Mucosa of descending colon (tissue), 3 donors: ENCODE measurements at places on chromosomes 16 and 17. TPM values are rescaled to one million over a fixed set of nuclear protein-coding genes. Genes with fewer than 3 reads are reported as not detected.

The DYNLRB2 gene
- total RNA-seq = not detected

The KRT39 gene
- 0.52 TPM for total RNA-seq

The SYCE1L gene
- 6.3 TPM for total RNA-seq

The CLEC19A gene
- not detected for total RNA-seq

The PABPN1L gene
- total RNA-seq = not detected

The MYLK3 gene
- 0.03 TPM for total RNA-seq

The SGF29 gene
- 45.9 TPM for total RNA-seq

The C17orf67 gene
- total RNA-seq = 3.4 TPM

The KIAA0513 gene
- 33.5 TPM for total RNA-seq

The BCL6B gene
- total RNA-seq = 2.8 TPM

The SDR42E1 gene
- total RNA-seq = 6.7 TPM

The HSD17B1 gene
- total RNA-seq = 1.7 TPM

The CREBBP gene
- 107 TPM for total RNA-seq

The COL1A1 gene
- 248 TPM for total RNA-seq

The RGS11 gene
- 8.1 TPM for total RNA-seq

The GNAO1 gene
- 8.3 TPM for total RNA-seq

The GPR139 gene
- total RNA-seq = not detected

The DHRS13 gene
- 7.1 TPM for total RNA-seq

The KCNJ18 gene
- total RNA-seq = not detected

The TM4SF5 gene
- total RNA-seq = 5.0 TPM

The TELO2 gene
- 41.6 TPM for total RNA-seq
